ENCODE measurements at places on chromosomes 3 and 15.

GRCh38 chr15:33888176-33888575, 80.1 kb upstream of the CHRM5 start:
- DNase-seq = no peak

DNA sequence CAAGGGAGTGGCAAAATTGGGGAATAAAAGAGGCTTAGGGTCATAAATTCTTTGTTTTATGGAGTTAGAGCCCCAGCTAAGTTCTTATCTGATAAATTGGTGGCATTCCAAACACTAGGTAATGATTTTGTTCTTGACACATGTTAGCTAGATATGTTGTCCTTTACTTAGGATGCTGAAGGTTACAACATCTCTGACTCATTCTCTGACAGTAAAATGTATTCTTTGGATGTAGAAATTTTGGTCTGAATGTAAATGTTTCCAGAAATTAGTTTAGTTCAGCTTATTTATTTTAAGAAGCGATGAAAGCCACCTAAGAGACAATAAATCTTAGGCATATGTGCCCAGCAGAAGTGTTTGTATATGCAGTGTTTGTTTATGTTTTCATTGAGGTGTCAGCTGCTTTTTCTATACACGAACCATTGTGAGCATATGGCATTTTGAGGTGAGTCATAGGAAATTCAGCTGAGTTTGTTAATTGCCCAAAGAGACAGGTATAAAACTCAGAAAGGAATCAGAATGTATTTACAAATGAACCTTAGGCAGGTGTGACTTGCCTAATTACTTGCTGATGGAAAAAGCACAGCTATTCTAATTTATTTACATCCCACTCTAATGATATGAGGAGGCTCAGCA, 247.7 kb downstream of the AGBL1 start:
- no peak for DNase-seq

- no peak for DNase-seq
Observed at GRCh38 chr15:51090753-51091152, 4.0 kb downstream of the TNFAIP8L3 start.

DNA sequence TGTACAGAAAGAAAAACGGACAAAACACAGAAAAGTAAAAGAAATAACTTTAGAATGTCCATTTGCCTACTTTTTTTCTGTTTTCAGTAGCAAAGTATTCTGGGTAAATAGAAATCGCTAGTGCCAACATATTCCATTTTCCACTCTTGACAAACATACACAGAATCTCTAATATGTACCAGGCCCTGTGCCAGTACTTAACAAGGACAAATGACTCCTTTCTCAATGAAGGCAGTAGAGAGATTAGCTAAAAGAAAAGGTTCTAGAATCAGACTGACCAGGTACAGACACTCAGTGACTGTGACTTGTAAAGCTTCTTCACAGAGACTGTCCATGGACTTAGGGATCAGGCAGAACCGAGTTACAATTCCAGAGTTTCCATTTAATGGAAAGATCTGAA, 165.8 kb upstream of the STAC start:
- DNase-seq = no peak

DNA sequence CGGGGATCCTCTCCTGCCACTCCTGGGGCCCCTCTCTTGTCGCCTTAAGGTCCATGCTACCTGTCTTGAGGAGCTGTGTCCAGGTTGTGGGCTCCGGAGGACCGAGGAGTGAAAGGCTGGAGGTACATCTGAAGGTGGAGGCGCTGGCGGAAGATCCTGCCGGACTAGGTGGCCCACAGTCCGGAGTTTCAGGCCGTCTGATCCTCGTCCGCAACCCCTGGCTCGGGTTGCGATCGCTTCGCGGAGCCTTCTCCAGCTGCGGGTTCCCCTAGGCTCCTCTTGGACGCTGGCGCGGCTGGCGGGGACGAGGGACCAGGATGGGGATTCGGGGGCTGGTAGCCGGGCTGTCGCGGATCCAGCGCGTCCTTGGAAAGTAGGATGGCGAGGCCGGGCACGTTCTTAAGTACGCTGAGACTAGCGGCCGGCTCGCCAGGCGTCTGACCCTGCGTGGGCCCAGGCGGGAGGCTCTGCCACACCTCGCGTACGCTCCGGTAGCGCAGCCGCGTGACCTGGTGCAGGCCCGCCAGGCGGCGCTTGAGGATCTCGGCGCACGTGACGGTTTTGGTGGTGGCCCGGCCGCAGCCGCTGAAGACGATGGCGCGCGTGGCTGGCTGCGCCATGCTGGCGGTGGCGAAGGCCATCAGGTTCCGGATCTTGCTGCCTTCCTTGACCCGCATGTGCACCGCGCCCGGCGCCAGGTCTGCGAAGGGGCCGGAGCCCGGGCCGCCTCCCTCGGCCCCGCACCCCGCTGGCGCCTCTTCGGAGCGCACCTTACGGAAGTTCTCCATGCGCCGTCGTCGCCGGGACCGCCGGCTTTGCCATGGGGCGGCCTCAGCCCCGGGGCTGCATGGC, 550 bp downstream of the RPP25 start:
- DNase-seq = no peak

DNA sequence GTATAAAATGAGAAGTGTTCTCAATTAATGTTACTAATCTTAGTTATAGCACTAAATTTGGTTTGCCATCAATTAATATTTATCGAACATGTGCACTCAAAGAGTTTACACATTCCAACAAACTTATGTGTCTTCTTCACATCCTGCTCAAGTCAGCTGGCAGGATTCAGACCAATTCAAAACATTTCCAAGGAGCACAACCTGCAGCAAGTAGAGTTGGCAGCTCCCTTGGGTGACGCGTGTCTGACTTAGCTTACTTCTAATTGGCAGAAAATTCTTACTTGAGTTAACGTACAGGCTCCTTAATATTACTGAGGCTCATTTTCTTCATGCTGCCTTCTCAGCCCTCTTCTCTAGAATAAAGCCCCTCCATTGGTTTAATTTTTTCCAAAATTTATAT, 110.4 kb upstream of the PFN2 start:
- DNase-seq = no peak

DNA sequence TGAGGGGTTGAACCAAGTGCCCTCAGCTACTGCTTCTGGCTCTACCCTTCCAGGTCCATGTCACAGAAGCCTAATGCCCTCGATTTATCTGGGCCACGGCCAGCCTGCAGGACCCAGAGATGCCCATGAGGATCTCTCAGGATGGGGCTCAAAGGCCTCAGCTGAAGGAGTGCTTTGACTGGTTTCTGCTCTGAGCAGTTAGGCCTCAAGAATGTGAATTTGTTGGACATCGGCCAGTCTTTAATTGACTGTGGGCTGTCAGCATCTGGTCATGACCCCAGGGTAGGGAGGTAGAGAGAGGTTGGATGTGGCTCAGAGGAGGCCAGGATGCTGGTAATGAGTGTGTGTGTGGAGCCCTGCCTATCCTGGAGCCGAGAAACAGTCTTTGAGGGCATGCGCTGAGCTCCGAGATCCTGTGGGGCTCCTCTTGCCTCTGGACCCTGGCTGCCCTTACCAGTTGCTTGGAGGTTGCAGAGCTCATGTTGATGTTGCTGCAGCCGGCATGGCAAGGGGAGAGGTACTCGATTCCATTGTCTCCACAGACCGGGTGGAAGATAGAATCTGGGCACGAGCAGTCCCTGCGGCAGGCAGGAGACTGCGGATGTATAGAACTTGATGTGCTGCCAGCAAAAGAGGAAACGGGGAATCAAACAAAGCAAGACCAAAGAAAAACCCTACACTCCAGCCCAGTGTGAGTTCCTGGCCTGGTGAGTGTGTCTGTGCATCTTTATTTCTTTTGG, 49.1 kb upstream of the RAB6B start:
- DNase-seq = peak; percentile 42

DNA sequence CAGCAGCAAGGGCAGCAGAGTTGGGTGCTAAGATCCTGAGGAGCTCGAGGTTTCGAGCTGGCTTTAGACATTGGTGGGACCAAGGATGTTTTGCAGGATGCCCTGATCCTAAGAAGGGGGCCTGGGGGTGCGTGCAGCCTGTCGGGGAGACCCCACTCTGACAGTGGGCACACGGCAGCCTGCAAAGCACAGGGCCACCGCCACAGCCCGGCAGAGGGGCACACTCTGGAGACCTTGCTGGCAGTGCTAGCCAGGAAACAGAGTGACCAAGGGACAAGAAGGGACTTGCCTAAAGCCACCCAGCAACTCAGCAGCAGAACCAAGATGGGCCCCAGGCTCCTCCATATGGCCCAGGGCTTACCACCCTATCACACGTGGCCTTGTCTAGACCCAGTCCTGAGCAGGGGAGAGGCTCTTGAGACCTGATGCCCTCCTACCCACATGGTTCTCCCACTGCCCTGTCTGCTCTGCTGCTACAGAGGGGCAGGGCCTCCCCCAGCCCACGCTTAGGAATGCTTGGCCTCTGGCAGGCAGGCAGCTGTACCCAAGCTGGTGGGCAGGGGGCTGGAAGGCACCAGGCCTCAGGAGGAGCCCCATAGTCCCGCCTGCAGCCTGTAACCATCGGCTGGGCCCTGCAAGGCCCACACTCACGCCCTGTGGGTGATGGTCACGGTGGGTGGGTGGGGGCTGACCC, 18.8 kb downstream of the SEC61A1 start:
- DNase-seq = no peak

DNA sequence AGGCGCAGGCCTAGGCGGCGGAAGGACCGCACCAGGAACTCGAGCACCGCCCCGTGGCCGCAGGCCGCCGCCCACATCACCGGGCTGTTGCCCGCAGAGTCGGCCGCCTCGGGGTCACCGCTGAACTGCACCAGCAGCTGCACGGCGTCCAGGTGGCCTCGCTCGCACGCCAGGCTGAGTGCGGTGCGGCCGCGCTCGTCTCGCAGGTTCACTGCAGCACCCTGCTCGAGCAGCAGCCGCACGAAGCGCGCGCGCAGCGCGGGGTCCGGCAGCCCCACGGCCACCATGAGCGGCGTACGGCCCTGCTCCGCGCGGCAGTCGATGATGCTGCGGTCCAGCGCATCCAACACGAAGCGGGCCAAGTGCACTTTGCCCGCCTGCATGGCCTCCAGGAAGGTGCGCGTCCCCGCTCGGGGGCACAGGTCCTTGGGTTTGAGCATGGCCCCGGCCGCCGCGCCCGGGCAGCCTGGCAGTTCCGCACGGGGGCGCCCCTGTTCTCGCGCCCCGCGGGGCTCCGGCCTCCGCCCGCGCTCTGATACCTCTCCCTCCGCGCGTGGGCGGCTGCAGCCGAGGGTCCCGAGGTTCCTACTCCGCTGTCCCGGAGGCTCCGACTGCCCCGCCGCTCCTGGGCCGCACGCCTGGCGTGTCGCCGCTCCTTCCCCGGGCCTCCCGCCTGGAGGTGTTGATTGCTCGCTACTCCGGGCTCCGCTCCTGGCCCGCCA, 556 bp downstream of the ANKRD63 start:
- DNase-seq = no peak

GRCh38 chr15:78921517-78921916, 23.3 kb downstream of the CTSH start:
- DNase-seq = no peak

- DNase-seq = no peak
Observed at GRCh38 chr3:64213962-64214379, 11.3 kb downstream of the PRICKLE2 start.

GRCh38 chr3:169455472-169455871, 208.0 kb downstream of the MECOM start:
- no peak for DNase-seq

Data from kidney epithelial cell (primary cell).